T-cell (primary cell): ENCODE measurements at places on chromosomes 7 and 10.

DNA sequence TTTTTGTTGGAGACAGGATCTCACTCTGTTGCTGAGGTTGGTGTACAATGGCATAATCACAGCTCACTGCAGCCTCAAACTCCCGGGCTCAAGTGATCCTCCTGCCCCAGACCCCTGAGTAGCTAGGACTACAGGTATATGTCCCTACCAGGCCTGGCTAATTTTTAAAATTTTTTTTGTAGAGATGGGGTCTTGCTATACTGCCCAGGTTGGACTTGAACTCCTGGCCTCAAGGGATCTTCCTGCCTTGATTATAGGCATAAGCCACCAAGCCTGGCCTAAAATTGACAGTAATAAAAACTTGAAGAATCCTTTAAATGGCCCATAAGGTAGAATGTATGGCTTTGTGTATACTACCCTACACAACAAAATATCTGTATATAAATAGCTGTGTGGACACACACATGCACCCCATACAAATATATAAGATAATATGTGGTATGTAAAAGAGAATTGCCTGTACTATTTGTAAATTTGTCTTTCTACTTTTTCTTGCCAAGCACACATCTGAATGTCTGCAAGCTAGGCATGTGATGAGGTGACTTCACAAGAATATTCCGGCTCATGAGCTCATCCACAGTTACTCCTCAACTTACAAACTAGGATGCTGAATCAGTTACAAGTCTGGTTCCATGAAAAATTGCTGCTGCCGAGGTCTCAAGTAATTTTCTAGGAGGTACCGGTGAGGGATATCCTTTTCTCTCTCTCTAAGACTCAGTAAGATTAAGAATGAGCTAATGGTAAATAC lies 26.6 kb downstream of the POLR3A start:
- no peak for DNase-seq

GRCh38 chr7:45595809-45596664 lies 21.9 kb downstream of the ADCY1 start:
- DNase-seq, result no peak

DNA sequence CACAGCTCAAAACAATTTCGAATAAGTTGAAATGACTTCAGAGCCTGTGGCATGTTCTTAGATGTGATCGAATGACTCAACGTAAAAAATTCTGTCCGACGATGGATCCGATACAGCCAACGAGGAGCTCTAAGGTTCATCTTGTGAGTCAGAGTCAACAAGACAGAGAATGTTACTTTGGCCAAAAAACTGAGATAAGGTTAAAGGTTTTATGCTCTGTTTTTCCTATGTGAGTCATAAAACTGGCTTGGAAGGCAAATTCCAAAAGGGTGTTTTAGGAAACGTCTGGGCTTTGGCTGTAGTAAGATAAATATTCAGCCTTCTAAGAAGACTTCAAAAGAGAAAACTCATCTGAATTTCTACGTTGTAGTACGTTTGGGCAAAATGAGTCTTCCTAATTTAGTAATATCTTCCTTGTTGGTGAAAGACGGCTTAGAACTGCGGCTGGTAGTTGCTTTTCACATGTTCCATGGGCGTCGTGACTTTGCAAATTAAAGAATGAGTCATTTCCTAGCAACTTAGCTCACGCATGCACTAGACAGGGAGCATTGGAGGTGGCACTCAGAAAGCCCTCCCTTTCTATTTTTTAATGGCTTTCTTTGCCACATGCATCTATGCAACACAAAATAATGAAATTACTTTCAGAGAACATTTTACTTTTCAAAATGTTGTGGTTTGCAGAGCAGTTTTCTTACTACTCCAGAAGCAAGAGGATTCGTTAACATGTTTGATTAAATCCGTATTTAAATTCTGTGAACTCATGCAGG lies 28.2 kb downstream of the PFKP start:
- DNase-seq, result no peak

- DNase-seq, result no peak
Observed at GRCh38 chr7:96410126-96410839, 88.4 kb upstream of the SLC25A13 start.

DNA sequence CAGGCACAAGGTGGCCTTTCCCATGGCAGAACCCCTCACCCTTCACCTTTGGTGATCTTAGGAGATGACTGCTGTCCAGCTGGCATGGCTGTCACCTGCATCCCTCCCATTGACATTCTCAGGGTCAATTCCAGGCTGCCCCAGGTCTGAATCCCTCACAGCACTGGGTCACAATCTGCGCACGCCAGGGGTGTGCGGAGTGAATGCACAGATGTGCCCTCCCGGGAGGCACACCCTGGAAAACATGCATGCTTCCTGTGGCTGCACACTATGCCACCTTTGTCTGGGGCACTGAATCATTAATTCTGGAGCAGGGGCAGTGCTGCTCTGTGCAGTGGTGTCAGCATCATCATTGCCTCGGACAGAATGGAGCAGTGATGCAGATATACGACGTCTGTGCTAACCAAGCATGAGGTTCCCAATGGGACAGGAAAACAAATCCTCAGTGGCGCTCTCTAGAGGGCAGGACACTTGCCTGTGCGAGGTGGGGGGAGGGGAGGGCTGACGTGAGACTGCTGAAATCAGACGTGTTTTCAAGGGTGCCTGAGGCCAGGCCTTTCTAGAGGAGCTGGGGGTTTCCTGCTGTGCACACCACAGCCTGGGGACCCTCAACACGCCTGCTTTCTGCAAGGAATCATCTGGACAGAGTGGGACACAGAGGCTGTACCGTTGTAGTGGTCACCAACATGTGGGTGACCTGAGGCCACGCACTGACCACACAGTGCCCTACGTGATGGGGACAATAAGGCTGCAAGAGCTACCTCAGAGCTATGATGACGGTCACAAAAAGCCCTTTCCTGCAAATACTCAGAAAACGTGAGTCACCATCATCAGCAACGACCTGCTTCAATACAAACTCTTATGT lies 77.9 kb downstream of the HIPK2 start:
- DNase-seq, result no peak

- DNase-seq, result no peak
Observed at GRCh38 chr10:13859979-13860654, 273.4 kb downstream of the PRPF18 start.

- no peak for DNase-seq
Observed at GRCh38 chr10:61998937-61999336, 97.4 kb downstream of the ARID5B start.

GRCh38 chr7:51142741-51143385 lies 173.7 kb downstream of the COBL start:
- DNase-seq, result no peak

DNA sequence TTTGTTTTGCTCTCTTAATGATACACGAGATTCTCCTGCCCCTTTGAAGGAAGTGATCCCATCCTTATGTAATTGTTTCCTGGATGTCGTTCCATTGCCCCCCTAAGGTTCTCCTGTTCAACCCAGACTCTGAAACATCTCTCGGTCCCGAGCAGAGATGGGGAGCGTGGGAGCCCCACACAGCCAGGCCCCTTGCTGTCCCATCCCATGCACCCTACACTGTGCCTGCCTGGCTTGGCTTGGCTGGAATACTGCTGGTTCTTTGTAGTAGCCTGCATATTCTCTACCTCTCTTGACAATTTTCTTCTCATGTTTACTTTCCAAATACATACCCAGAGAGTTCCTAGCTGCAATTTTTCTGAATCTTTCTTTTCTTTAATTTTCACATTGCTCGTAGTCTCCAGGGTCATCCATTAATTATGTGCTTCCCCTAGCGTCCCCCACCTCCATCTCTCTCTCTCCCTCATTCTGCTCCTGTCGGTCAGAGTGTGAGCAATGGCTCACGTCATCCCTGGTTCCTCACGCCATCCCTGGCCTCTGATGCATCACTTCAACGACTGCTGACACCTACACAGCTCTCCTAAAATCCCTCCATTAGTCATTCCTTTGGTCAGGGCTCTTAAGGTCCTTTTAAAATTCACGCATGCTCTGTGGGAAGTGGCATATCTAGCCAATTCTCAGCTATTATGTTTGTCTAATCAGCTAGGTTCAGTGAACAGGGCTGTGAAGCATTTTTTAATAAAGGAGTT lies 32.5 kb upstream of the GPR158 start:
- no peak for DNase-seq

DNA sequence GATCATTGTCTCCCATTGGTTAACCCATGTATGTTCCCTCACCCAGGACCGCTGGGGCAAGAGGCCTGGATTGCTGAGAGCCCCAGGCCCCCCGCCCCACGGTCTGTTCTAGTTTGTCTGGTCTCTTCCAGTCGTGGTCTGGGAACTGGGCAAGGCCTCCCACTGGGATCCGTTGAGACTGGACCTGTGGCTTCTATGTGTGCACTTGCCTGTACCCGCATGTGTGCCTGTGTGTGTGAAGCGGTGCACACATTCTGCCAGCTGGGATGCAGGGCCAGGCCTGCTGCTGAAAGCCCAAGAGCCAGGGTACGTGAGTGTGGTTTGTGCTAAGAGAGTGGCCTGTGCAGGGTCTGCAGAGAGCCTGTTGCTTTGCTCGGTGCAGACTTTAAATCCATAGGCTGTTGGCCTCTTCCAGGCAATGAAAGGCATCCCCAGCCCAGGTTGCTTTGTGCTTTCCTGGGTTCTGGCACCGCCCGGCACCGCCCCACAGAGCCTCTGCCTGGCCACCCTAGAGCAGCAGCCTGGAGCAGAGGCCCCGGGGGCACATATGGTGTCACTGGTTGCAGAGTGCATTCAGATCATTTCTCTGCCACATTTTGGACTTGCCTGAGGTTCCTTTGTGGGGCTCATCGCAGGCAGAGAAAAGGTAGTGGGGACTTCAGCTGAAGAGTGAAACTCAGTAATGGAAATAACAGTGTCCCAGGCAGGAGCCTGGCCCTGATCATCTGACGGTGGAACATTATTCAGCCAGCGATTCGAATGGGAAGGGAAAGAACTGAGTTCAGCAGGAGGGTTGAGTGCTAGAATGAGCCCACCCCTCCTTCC lies 215.5 kb downstream of the GLRX3 start:
- DNase-seq, result no peak

- DNase-seq, result no peak
Observed at GRCh38 chr10:94403380-94404213, 1.3 kb downstream of the TBC1D12 start.

- DNase-seq, result no peak
Observed at GRCh38 chr10:121493521-121493920, 104.7 kb downstream of the FGFR2 start.

- DNase-seq, result no peak
Observed at GRCh38 chr7:25852939-25853271, 299.1 kb upstream of the NFE2L3 start.

DNA sequence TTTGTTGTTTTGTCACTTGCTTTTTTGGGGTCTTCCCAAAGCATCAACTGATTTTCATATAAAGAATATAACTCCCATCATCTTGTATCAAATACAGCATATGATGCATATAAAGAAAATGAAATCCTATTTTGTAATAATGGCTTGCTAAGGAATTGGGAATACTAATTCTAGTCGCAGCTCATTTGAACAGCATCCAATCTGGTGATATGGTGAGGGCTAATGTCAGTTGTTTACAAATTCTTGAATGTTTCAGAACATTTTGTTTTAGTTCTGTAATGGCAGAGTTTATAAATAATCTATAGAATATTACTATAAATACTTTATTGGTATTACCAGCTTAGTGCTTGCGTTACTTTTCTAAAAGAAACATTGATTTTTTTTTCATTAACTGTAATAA lies 8.9 kb downstream of the PALS2 start:
- no peak for DNase-seq

- no peak for DNase-seq
Observed at GRCh38 chr7:1248143-1248915, 15.7 kb downstream of the UNCX start.

- DNase-seq, result no peak
Observed at GRCh38 chr7:76424413-76425111, at the start of gene ZP3. TSS of gene ZP3 (plus strand) at chr7:76424950. CDS start at chr7:76424965, 15 bp downstream.

DNA sequence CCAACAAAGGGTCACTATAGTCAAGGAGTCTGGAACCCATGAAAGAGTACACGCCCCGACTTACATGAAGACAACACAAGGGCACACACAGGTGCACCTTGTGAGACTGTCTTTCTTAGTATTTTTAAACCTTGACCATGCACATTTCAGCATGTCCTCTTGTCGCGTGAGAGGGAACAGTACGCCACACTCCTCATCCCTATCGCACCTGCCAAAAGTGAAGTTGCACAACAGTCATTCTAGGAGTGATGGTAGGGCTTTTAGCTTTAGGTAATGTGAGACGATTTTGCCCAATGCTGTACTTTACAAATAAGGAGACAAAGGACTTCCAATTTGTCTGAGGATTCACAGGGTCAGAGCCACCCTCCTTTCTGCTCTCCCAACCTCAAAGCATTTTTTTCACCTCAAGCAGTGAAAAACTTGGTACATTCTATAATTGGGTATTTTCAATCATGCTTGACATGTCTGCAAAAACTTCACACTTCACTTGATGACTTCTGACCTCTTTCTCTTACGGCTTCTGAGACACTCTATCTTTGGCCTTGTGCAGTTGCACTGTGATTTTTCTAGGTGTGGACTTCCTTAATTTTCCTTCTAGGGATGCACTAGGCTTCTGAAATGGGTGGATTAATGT lies 173.9 kb upstream of the GRB10 start:
- no peak for DNase-seq

GRCh38 chr10:122182308-122182707 lies 88.8 kb upstream of the BTBD16 start:
- DNase-seq, result no peak

GRCh38 chr7:11300241-11300640 lies 326.6 kb downstream of the PHF14 start:
- DNase-seq, result no peak

DNA sequence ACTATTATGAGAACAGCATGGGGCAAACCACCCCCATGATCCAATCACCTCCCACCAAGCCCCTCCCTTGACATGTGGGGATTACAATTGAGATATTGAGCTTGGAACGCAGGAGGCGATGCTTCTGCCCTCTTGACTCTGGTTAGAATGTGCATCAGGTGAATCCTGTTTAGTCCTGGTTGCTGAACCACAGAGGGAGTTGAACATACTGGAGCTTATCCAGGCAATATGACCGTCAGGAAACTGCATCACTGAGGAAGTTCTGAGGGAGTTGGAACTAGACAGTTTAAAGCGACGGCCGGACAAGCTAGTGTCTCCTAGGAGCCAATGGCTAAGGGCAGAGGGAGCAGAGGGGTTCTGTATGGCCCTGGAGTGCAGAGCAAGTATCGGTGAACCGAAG lies 31.8 kb upstream of the GARS1 start:
- no peak for DNase-seq
